ENCODE measurements at places on chromosomes 1 and 21.
A peak's percentile ranks its signal among the peaks of the same experiment; 100 is the strongest.

DNA sequence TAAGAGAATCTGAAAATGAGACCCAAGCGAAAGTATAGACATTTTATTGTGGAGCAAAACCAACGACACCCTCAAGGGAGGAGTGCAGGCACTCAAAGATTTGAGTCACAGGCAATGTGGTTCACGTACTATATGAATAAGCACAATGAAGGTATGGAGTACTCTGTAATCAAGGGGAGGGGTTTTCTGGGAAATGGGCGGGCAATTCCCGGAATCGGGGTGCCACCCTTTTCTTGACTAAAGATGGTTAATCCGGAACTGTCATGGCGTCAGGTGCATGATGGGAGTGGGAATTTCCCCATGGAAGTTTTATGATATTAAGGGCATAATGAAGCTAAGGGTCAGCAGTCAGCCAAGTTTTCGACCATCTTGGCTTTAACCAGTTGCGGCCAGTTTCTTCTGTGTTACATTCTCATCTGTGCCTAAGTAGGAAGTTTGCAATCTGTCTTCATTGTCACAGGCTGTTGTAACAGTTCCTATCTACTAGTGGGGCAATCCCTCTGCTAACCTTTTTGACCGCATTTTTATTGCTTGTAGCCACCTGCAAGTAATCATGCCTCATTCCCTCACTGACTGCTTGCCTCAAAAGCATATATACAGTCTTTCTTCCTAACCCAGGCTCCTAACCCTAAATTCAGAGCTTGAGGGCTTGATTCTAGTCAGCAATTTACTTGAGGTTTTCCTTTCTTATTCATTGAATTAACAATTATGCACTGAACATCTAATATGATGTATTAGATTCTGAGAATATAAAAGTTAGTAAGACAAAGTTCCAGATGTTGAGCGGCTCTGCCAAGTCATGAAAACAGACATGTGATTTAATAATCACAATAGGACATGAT, 775 bp upstream of the AIM2 start:
- peaks cover 20% of the 10 kb centered on the region for H3K36me3 ChIP-seq
- peaks cover 25% of the 10 kb centered on the region for H3K4me1 ChIP-seq
- H3K27ac ChIP-seq: peak overlapping the region; percentile 95
- peak; percentile 83 for DNase-seq
- H3K4me3 ChIP-seq: peak overlapping the region; percentile 74

- DNase-seq: no peak
- H3K4me3 ChIP-seq: no peak overlapping the region
- H3K27me3 ChIP-seq: no peaks in the 10 kb centered on the region
- H3K4me1 ChIP-seq: no peaks in the 10 kb centered on the region
- peaks cover 7% of the 10 kb centered on the region for H3K36me3 ChIP-seq
Observed at GRCh38 chr1:169321539-169321938, 46.1 kb downstream of the NME7 start.

GRCh38 chr1:8862528-8862927, 16.0 kb downstream of the ENO1 start:
- DNase-seq: peak; percentile 38
- H3K4me3 ChIP-seq: no peak overlapping the region
- peaks cover 90% of the 10 kb centered on the region for H3K36me3 ChIP-seq

GRCh38 chr21:34998176-34998575, 50.9 kb downstream of the RUNX1 start:
- peak overlapping the region; percentile 65 for H3K4me3 ChIP-seq
- H3K27ac ChIP-seq: peak overlapping the region; percentile 94
- H3K36me3 ChIP-seq: peaks cover 20% of the 10 kb centered on the region
- peaks cover 64% of the 10 kb centered on the region for H3K4me1 ChIP-seq

DNA sequence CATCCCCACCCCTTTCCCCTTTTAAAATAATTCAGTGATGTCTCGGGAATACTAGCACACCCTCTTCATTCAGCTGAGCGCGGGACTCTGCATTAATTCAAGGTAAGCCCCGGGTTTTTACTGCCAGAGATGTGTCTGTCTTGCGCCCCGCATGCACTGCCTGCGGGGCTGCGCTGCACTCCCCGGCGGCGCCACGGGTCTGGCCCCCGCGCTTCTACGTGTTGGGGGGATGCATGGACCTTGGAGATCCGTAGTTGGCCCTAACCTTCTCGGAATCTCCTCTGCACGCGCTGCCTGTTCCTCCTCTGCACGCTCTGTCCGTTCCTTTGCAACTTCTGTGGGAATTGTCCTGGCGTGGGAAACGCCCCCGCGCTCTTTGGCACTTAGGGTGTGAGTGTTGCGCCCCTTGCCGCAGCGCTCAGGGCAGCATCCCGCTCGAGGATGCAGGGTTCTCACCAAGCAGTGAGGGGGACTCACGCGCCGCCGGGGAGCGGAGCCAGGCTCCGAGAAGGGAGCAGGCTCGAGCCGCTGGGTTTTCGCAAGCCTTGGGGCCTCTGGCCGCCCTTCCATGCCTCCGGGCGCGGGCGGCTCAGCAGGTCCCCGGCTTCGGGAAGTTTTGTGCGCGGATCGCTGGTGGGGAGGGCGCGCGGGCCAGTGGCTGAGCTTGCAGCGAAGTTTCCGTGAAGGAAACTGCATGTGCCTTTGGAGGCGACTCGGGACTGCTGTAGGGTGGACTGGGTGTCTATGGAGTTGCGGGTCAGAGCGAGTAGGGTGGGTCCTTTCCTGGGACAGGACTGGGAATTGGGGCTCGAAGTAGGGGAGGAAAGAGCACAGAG, 165.1 kb upstream of the CACNA1E start:
- no peak for DNase-seq
- peak overlapping the region; percentile 37 for H3K4me3 ChIP-seq
- peaks cover 55% of the 10 kb centered on the region for H3K27me3 ChIP-seq
- H3K4me1 ChIP-seq: peaks cover 12% of the 10 kb centered on the region

DNA sequence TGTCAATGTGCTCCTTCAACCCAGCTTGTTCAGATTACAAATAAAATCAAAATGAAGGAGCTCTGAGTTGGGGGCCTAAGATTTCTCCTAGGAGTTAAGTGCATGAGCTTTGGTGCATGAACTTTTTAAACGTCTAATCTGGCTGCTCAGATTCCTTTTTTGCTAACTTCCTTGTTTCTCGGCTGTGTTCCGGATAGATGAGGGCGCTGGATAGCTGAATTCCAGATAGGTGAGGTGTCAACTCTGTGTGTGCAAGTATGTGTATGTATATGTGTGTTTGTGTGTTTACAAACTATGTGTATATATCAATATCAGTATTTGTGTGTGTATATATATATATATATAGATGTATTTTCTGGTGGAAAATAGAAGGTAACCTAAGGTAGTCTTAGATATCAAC, 37.5 kb upstream of the RCAN3 start:
- H3K27ac ChIP-seq: peak overlapping the region; percentile 60
- H3K4me1 ChIP-seq: peaks cover 11% of the 10 kb centered on the region
- no peaks in the 10 kb centered on the region for H3K27me3 ChIP-seq

DNA sequence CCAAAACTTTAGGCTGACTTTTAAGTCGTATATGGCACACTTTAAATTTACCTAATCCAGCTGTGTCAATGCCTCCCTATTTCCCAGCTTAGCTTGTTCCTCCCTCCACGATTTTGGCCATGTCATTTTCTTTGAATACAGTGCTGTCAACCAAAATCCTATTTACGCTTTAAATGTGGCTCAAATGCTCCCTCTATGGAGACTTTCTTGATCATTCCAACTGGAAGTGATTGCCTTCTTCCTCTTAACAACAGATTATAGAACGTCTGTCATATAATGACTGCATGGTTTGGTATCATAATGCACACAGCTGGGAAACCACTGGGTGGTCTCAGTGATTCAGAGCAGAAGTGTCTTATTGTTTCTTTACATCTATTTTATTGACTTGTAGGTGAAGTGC, 18.9 kb upstream of the BATF3 start:
- no peak overlapping the region for H3K4me3 ChIP-seq
- H3K36me3 ChIP-seq: peaks cover 9% of the 10 kb centered on the region
- H3K27me3 ChIP-seq: peaks cover 15% of the 10 kb centered on the region
- no peak overlapping the region for H3K27ac ChIP-seq

GRCh38 chr1:82197606-82198005, 396.9 kb downstream of the ADGRL2 start:
- no peaks in the 10 kb centered on the region for H3K36me3 ChIP-seq
- no peaks in the 10 kb centered on the region for H3K27me3 ChIP-seq
- H3K27ac ChIP-seq: no peak overlapping the region
- H3K4me3 ChIP-seq: no peak overlapping the region

DNA sequence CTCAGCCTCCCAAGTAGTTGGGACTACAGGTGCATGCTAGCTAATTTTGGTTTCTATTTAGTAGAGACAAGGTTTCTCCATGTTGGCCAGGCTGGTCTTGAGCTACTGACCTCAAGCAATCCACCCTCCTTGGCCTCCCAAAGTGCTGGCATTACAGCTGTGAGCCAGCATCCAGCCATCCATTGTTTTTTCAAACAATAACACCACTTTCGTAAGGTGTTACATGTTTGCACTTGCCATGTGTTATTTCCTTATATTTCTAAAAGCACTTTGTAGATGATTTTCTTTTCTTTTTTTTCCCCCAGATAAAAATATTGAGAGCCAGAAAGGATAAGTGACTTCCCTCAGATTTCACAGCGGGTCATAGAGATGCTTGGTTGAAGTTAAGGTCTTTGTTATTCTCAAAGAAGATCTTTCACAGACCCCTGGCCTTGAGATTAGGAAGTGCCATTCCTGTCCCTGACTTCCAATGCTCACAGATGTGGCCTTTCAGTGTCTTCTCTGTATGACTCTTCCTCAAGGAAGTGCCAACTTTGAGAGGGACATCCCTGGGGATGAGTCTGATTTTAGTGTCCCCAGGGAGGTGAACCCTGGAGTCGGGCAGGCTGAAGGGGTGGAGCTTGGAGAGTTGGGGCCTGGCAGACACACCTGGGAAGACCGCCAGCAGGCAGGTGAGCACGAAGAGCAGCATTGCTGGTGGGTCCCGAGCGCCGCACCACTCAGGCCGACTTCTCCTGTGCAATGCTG, 6.3 kb downstream of the PIGR start:
- H3K4me3 ChIP-seq: no peak overlapping the region
- H3K4me1 ChIP-seq: peaks cover 10% of the 10 kb centered on the region
- H3K27me3 ChIP-seq: peaks cover 11% of the 10 kb centered on the region
- peaks cover 3% of the 10 kb centered on the region for H3K36me3 ChIP-seq

DNA sequence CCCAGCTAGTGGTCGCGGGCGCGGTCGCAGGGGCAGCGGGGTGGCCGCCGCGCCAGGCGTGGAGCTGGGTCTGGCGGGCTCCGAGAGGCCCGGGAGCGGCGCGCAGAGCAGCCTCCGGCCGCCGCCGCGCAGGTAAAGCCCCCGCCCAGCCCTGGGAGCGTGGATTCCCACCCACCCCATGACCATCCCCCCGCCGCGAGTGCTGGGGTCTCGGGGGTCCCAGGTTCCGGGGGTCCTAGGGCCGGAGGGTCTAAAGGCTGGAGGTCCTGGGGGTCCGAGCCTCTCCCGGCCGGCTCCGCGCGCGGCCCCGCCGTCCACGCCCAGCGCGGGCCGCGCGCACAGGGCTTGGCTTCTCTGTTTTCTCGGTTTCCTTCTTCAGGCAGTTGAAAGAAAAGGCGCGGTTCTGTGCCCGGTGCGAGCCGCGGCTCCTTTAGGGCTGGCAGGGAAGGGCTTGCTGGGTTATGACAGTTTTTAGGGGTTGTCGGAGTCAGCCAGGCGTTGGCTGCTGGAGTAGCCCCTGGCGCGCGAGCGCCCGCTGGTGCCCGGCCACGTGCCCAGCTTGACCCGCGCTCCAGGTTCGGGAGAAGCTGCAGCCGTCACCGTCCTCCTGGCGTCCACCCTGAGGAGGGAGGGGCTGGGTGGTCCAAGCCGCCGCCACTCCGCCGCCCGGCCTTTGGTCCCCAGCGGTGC, 359 bp downstream of the LRRC3 start:
- no peaks in the 10 kb centered on the region for H3K4me1 ChIP-seq
- peaks cover 8% of the 10 kb centered on the region for H3K27me3 ChIP-seq

GRCh38 chr1:151130987-151131586, 15.3 kb downstream of the SEMA6C start:
- peak overlapping the region; percentile 45 for H3K4me3 ChIP-seq
- peaks cover 16% of the 10 kb centered on the region for H3K27me3 ChIP-seq
- no peak overlapping the region for H3K27ac ChIP-seq
- peak; percentile 45 for DNase-seq
- H3K4me1 ChIP-seq: peaks cover 1% of the 10 kb centered on the region

- no peaks in the 10 kb centered on the region for H3K4me1 ChIP-seq
- H3K4me3 ChIP-seq: no peak overlapping the region
- no peaks in the 10 kb centered on the region for H3K36me3 ChIP-seq
- no peak for DNase-seq
- no peak overlapping the region for H3K27ac ChIP-seq
Observed at GRCh38 chr1:63200676-63201075, 121.7 kb upstream of the FOXD3 start.

DNA sequence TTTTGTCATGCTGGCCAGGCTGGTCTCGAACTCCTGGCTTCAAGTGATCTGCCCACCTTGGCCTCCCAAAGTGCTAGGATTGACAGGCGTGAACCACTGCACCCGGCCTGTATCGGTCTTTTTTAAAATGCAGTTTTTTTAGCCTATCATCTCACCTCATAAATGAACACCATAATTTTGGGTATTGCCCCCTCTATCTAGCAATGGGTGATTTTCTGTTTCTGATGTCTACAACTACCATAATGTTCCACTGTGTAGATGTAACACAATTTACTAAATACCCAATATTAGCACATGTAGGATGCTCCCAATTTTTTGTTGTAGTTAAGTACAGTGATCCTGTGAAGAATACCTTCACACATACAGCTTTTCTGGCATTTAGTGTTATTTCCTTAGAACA, 2.0 kb upstream of the CAMTA1 start:
- H3K36me3 ChIP-seq: peaks cover 22% of the 10 kb centered on the region
- H3K27me3 ChIP-seq: no peaks in the 10 kb centered on the region
- H3K4me3 ChIP-seq: peak overlapping the region; percentile 88
- DNase-seq: no peak
- no peak overlapping the region for H3K27ac ChIP-seq

DNA sequence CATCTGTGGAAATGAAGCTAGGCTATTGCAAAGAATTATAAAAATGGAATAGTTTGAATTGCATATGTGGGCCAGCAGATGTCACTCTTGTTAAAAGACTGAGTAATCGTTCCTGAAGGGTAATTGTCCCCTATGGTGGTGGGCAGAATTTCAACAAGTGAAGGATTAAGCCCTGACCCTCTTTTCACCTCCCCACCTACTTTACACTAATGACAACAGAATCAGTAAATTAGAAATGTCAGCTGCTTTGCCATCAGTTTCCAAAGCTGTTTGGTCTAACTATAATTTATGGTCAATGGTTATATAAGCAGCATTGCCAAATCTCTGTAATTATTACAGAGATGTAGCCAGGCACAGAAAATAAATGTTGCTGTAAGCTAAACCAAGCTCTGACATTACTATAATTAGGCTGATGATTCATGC, 898.6 kb downstream of the AMY1C start:
- no peak overlapping the region for H3K27ac ChIP-seq
- no peaks in the 10 kb centered on the region for H3K27me3 ChIP-seq
- no peaks in the 10 kb centered on the region for H3K36me3 ChIP-seq
- no peaks in the 10 kb centered on the region for H3K4me1 ChIP-seq
- no peak for DNase-seq

DNA sequence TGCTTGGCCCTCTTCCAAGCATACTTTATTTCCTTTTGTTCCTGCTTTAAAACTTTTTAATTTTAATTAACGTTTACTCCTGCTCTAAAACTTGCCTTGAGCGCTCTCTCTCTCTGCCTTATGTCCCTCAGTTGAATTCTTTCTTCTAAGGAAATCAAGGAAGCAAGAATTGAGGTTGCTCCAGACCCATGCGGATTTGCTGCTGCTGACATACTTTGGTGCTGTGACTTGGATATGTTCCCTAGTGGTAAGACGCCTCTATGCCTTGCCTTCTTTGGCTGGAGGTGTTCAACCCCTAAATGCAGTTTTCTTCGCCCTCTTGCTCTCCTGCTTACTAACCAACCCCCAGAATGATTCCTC, 148.1 kb downstream of the ADSS2 start:
- H3K4me3 ChIP-seq: no peak overlapping the region
- H3K27ac ChIP-seq: no peak overlapping the region
- DNase-seq: no peak
- peaks cover 3% of the 10 kb centered on the region for H3K36me3 ChIP-seq
- H3K4me1 ChIP-seq: peaks cover 21% of the 10 kb centered on the region
- H3K27me3 ChIP-seq: no peaks in the 10 kb centered on the region
